ENCODE measurements at places on chromosomes 1 and 21.

DNA sequence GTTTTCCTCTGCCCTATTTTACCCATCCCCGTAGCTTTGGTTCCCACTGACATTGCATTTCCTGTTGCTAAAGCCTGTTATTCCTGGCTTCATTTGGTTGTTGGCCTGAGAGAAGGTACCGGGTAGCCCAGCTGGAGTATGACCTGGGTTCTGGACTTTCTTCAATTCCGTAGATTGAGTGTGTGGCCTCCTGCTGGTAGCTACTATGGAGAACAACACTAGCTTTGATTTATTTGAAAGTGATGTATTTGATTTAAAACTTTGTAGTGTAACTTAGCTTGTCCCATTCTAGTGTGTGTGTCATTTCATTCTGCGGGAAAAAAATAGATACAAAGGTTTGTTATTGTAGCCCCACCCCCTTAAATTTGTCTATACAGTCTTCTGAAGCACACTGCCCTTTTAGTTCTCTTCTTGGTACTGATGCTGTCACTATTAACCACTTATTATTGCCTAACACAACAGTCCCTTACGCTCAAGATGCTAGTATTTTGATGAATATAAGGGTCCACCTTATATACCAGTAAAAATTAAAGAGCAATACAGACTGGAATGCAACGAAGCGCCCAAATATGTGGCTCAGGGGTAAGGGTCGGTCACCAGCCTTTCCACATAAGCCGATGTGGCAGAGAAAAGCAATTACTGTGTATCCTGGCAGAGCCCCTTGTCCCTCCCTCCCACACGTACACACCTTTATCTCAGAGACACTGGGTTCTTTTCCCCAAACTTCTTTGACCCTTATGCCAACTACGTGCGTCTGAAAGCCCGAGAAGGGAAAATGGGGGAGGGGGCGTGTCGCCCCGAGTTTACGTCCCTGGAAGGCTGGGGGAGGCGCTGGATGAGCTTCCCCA lies 643 bp upstream of the MOV10 start:
- no peak for DNase-seq

GRCh38 chr1:157042846-157043245 lies 2.7 kb downstream of the ARHGEF11 start:
- DNase-seq: no peak

DNA sequence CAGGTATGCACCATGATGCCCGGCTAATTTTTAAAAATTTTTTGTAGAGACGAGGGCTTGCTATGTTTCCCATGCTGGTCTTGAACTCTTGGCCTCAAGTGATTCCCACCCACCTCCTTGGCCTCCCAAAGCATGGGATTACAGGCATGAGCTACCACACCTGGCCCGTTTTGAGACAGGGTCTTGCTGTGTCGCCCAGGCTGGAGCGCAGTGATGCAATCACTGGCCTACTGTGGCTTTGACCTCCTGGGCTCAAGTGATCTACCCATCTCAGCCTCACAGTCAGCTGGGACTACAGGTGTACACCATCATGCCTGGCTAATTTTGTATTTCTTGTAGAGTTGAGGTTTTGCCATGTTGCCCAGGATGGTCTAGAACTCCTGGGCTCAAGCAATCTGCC lies 7.5 kb upstream of the SH3D21 start:
- DNase-seq: no peak

DNA sequence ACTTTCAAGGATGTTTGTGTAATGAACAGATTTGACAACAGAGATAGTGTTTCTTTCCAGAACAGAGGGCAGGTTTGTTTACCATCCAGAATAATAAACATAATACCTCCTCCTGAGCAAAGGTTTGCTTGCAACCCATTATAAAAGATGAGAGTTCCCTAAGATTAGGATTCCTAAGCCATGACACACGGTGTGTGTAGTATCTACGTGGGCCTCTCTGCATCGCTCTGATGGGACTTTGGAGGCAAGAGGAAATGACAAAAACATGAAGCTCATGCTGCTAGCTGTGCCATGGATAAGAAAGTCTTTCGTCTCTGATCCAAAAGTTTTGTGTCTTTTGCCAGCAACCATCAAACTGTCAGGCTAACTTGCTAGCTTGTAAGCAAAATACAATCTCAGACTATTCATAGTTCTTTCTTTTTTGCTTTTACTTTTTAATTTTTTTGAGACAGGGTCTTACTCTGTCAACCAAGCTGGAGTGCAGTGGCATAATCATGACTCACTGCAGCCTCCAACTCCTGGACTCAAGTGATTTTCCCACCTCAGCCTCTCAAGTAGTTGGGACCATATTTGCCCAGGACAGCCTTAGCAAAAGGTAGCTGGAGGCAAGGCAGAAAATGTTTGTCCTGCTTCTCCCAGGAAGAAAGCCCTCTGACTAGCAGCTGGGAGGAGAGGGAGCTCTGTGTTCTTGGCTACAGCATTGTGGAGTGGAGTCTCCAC lies 81.1 kb downstream of the LHX4 start:
- DNase-seq: no peak

DNA sequence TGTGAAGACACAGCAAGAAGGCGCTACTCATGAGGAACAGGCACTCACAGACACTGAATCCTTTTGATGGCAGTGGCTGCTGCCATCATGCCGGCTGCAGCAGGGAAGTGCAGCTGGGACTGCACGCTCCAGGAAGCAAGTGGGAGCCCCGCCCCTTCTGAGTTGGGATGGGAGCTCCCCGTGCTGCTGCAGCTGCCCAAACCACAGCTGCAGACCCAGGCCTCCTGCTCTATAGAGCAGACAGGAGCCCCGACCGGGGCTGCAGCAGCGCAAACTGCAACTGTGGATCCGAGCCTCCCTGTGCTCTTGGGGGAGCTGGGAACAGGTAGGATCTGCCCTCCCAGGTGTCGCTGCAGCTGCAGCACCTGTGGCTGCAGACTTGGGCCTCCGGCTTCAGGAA lies 65.2 kb upstream of the MARK1 start:
- DNase-seq: no peak

GRCh38 chr21:19124691-19125090 lies 721.1 kb upstream of the TMPRSS15 start:
- DNase-seq: no peak

DNA sequence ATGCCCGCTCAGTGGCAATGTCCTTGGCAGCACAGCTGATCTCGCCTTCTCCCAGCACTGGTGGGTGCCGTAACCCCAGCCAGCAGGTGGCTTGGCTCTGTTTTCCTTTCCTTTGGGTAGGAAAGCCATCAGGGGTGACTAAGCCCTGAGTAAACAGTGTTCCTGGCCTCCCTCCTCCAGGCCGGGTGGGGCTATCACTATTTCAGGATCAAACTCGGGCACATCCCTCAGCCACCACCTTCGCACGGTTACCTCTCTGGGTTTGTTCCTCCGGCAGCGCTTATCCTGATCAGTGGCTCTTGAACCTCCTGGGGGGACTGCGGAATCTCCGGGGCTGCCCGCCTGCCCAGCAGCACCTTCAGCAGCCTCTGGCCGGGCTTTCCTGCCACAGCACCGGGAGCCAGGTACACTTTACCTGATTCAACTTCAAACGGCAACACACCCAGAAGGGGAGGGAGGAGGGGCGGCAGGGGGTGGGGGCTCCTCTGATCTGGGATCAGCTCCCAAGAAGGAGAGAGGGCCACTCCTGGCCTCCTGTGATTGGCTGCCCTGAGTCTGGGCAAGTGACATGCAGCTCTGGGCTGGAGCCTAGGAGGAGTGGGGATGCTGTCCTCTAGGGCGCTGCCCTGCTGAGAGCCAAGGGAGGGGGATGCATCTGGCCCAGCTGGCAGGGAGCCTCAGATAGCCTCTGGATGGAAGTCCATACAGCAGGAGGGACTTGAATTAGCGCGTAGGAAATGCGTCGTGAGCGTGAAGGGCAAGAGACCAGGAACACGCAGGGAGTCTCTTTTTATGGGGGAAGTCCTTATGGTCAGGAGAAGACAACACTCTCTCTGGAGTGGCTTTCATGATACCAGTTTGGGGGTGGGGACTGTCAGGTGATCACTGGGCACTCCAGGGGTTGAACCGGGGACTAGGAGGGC lies at the start of gene ASCL5:
Gene ASCL5, minus strand, starts transcription at position 353 of the 923 bp plus-strand sequence. CDS start 11,812 bp downstream, outside the sequence.
- no peak for DNase-seq

DNA sequence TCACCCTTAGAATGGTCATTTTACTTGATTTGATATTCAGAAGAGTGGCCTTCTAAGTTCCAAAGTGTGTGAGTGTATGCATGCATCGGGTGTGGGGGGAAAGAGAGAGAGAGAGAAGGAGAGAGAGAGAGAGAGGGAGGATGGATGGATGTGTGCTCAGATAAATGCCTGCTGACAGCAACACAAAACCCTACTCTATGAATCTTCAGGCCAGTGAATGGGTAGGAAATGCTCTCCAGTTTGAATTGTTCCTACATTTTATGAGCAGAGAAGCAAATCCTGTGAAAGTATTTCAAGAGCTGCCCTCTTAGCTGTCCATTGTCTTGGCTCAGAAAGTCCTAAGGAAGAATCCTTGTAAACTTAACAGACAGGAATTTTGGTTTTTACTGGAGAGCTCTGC lies 7.4 kb downstream of the JAM2 start:
- no peak for DNase-seq

GRCh38 chr1:25031601-25031965 lies 101.5 kb upstream of the RUNX3 start:
- DNase-seq: no peak

DNA sequence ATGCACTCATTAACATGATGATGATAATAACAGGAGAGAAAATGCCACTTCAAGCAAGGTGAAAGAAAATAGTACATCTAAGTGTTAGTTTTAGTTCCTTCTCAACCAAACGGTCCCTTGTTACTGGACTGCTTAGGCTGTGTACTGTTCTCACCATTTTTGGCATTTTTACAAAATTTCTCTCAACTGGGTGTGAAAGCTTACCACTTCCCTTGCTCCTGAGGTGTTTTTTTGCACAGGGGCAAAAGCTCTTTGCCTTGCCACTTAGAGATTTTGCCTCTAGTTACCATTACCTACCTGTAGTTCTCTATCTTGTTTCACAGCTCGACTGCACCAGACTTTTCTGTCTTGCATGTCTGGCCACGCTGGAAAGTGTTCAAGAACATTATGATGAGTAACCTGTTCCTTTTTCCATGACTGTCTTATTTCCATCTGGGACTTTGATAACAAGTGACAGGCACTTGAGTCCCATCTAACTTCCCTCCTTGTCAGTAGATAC lies 10.7 kb downstream of the NEK7 start:
- DNase-seq: no peak

DNA sequence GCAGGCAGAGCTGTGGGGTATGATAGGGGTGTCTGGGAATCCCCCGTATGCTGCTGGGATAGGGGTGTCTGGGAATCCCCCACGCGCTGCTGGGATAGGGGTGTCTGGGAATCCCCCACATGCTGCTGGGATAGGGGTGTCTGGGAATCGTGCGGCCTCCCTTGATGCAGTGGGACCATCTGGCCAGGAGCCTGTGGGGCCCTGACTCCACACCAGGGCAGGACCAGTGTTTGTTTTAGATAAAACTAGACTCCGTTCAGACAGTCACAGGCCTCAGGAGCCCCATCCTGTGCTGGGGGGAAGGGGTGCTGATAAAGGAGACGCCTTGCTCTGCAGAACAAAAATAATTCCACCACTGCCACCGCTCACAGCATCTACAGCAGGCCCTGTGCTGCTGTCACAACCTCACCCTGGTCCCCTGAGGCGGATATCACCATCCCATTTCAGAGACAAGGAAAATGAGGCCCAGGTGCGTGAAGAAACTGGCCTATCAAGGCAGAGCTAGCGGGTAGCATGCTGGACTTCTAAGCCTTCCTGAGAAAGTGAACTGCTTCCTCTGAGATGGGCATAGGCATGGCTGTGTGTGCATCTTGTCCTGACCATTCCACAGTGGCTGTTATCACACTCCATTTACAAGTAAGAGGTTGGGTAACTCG lies 24.0 kb downstream of the ECE1 start:
- no peak for DNase-seq

- no peak for DNase-seq
Observed at GRCh38 chr1:220370041-220370700, 97.9 kb upstream of the RAB3GAP2 start.

DNA sequence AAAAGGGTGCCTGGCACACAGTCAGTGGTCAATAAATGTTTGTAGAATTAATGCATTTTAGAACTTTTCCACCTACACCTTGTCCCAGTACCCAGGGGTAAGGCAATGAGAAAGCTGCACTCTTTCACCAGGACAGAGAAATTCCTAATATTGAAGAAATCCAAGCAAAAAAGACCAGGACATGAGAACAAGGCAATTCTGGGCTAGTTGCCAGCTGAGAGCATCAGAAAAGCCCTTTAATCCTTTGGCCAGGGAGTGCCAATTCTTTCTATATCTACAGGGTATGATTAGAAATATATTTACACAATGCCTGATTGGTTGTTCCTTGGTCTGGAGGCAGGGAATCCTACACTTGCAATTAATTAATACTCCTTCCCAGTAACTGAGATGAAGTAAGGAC lies 492.4 kb upstream of the NFIA start:
- DNase-seq: no peak

DNA sequence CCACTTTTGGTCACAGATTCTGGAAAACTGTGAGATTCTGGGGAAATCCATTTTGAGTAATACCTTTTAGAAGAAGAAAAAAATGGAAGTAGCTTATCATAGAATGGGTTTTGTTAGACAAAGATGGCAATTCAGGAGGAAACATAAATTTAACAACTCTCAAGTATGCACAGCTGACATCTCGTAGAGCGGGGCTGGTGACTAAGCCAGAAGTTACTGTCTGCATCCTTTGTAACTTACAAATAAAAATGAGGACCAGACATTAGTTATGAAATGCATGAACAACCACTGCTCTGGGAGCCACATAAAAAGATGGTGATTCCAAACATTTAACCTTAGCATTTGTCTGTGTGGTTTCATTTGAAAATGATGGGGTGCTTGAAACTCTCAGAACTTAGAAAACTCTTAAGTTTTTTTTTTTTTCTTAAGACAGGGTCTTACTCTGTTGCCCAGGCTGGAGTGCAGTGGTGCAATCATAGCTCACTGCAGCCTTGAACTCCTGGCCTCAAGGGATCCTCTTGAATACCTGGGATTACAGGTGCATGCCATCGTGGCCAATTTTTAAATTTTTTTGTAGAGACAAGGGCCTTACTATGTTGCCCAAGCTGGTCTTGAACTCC lies 49.2 kb upstream of the ATP5PO start:
- no peak for DNase-seq

DNA sequence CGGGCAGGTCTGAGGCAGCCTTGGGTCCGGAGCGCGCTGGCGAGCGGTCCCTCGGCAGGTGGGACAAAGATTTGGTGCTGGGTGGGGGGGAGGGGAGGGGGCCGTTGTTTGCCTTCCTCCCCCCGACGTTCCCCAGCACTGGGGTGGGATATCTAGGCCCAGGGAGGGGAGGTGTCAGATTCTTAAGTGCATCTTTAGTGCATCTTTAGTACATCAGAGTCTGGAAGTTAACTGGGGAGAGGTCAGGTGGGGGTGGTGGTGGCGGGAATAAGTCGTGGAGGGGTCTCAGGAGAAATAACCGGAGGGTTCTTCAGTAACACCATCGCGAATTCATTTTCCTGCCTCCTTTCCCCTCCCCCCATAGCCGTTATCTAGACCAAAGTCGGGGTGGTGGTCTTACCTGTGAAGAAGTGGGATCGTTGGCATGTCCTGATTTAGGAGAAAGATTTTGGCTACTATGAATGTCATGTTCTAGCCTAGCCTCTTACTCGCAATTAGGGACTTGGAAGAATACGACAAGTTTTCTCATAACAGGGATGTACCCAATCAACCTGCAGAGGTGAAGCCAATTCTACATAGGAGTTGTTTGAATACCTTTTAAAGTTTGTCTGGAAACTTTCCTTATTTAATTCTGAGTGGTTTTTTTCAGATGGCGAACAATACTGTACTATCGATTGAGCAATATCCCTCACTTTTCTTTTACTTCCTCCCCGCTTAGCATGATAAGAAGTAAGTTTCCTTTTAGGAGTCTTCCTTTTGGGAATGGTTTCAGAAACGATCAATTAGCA lies 886 bp downstream of the ZMYM4 start:
- DNase-seq: no peak

All from activated T-helper 1 cell treated with anti-CD3 and anti-CD28 coated beads, Interleukin-2, amount 50 U/mL, for 16 hours (primary cell).